Activated CD4-positive, alpha-beta T cell treated with anti-CD3 and anti-CD28 coated beads for 4 hours (primary cell): ENCODE measurements at places on chromosomes 3 and 15.

DNA sequence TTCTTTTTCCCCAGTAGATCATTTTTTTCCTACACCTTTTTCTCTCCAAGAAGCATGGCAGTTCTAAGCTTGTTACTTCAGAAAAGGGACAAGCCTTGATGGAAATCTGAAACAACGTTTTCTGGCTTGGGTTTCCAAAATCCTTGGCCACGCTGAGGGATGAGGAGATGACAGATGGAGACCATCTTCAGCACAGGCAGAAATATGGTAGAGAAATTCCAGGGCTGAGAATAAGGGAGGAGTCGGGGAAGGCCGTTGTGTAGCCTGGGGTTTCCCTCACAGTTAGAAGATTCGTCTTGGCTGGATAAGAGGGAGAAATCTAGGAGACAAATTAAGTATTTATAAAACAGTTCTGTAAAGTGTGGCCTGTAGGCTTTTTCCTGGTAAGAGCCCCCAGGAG, 33.9 kb upstream of the STT3B start:
- DNase-seq = no peak

- no peak for DNase-seq
These were observed 12.9 kb upstream of the CPNE9 start for GRCh38 chr3:9690451-9691450.

GRCh38 chr15:85587707-85588411, 206.9 kb downstream of the KLHL25 start:
- DNase-seq = no peak

- DNase-seq = no peak
These were observed 220.3 kb upstream of the LINGO1 start for GRCh38 chr15:77853008-77853328.

DNA sequence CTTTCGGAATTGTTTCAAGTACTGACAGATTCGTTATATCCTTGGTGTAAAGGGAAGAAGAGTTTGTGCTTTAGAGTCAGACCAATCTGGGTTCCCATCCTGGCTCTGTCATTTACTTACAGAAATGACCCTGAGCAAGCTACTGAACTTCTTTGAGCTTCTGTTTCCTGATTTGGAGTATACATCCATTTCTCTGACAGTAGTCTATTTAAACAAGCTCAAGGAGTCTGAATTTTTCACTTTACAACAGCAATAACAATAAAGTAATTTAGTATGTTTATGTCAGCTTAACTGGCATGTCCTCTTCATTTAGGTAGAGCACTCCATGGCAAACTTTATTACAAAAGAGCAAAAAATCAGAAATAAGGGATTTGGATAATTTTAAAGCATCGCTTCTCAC, 27.8 kb downstream of the FAM98B start:
- DNase-seq = no peak

- DNase-seq = no peak
These were observed 150.7 kb downstream of the NLGN1 start for GRCh38 chr3:173548261-173548660.
